ENCODE measurements at places on chromosomes 4 and X. TPM values are rescaled to one million over a fixed set of nuclear protein-coding genes. Genes with fewer than 3 reads are reported as not detected.

The APELA gene
- 4.3 TPM for total RNA-seq

The IL13RA2 gene
- total RNA-seq: 0.58 TPM

The FHDC1 gene
- total RNA-seq: 5.2 TPM

The CSAG1 gene
- not detected for total RNA-seq

The RBMX gene
- total RNA-seq: 222 TPM

The TRIM2 gene
- 113 TPM for total RNA-seq

The CXCL11 gene
- not detected for total RNA-seq

The AGTR2 gene
- 93.5 TPM for total RNA-seq

The SSX3 gene
- not detected for total RNA-seq

The PGAM4 gene
- not detected for total RNA-seq

The HDX gene
- total RNA-seq: 7.8 TPM

The SHISA3 gene
- total RNA-seq: 60.1 TPM

The DCAF12L1 gene
- 8.2 TPM for total RNA-seq

The AVPR2 gene
- 4.1 TPM for total RNA-seq

The DCAF4L1 gene
- total RNA-seq: 0.12 TPM

The SPATA4 gene
- 0.88 TPM for total RNA-seq

The FOXO4 gene
- 20.8 TPM for total RNA-seq

The ZAR1 gene
- not detected for total RNA-seq

The HAND2 gene
- 0.35 TPM for total RNA-seq

The MAGEB10 gene
- not detected for total RNA-seq

The ARHGAP6 gene
- 23.9 TPM for total RNA-seq

The SMARCAD1 gene
- total RNA-seq: 43.8 TPM

The UGT2B15 gene
- total RNA-seq: not detected

The CT45A1 gene
- not detected for total RNA-seq

Data from metanephros (tissue), 2 donors.